Stomach (tissue), 19 donors: ENCODE measurements at places on chromosomes 2 and 18. TPM values are rescaled to one million over a fixed set of nuclear protein-coding genes. Genes with fewer than 3 reads are reported as not detected.

DNA sequence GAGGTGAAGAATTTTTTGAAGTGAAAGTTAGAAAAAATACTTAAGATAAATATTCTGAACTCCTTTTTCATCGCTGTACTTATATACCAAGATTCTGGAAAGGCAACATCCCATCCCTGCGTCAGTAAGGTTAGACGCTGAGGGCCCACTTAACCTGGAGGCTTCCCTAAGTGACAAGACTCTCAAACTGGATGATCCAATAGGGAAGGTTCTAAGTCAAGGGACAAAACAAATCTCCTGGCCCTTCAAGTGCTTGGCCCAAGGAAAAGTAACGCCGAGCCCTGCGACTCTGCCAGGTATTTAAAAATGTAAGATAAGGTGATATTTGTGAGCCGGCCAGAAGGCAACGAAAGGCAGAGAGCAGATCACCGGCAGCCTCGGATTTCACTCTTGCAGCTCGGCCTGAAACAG, 1.3 kb downstream of the STK39 start:
- DNase-seq, result no peak

- DNase-seq, result no peak
Observed at GRCh38 chr18:9661564-9661963, 46.5 kb upstream of the RAB31 start.

GRCh38 chr18:28875059-28875458, 698.1 kb upstream of the CDH2 start:
- no peak for DNase-seq

DNA sequence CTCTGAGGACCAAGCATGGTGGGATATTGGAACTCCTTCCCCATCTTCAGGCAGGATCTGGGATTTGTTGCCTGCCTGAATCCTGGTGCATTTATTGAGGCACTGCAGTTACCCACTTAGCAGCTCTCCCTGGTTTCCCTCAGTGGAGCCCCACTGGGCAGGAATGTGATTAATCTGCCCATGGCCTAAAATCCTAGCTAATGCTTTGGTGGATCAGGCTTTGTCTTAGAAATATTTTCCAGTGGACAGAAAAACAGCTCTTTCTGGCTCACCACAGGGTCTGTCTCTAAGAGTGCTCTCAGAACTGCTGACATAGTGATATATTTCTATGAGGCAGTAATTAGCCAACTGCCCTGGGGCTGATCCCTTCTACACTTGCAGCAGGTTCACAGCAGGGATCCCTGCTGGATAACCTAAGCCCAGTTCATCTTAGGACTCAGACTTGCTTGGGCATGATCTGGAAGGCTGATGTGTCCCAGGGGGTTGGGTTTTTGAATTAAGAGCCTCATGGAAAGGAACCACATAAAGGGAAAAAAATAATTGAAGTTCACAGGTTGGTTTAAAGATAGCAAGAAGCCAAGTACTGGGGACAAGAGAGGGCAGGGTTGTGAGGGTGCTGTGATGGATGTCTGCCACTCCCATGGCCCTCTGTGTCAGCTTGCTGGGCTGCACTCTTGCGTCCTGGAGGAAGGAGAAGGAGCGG, 44.3 kb upstream of the ZDBF2 start:
- DNase-seq, result no peak

GRCh38 chr2:170310876-170311502, 133.0 kb downstream of the MYO3B start:
- DNase-seq, result no peak

CHRNA1 gene
- not detected for total RNA-seq

- DNase-seq, result no peak
Observed at GRCh38 chr2:191748528-191749180, 70.7 kb downstream of the NABP1 start.

GRCh38 chr18:75407468-75408437, 19.8 kb downstream of the SMIM21 start:
- DNase-seq, result no peak

- DNase-seq, result no peak
Observed at GRCh38 chr18:13390196-13390595, 171.6 kb downstream of the LDLRAD4 start.

RNF25 gene
- total RNA-seq, result not detected

ZNF532 gene
- 53.7 TPM for total RNA-seq

CBLN2 gene
- total RNA-seq, result not detected
